ENCODE measurements at places on chromosomes 4 and X.

DNA sequence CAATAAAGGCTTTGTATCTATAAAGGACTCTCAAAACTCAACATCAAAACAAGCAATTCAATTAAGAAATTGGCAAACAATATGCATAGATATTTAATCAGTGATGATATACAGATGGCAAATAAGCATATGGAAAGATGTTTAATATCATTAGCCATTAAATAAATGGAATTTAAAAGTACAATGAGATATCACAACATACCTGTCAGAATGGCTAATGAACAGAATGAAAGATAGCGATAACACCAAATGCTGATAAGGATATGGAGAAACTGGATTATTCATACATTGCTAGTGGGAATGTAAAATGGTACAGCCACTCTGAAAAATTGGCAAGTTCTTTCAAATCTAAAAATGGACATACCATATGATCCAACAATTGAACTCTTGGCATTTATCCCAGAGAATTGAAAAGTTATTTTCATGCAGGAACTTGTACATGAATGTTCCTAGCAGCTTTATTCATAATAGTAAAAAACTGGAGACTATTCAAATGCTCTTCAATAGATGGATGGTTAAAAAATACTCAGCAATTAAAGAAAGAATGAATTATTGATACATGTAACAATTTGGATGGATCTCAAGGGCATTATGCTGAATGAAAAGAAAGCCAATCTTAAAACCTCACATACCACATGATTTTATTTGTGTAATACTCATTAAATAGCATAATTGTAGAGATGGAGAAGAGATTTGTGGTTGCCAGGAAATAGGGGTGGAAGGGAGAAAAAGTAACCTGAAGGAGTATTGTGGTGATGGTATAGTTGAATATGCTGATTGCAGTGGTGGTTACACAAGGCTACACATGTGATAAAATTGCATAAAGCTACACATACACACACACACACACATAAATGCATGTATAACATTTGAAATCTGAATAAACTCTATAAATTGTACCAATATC is 45.9 kb upstream of the ALG13 start:
- DNase-seq: no peak

GRCh38 chr4:156101571-156101970 is 147.9 kb upstream of the CTSO start:
- no peak for DNase-seq

GRCh38 chrX:118977424-118977823 is 3.0 kb downstream of the LONRF3 start:
- DNase-seq: no peak

DNA sequence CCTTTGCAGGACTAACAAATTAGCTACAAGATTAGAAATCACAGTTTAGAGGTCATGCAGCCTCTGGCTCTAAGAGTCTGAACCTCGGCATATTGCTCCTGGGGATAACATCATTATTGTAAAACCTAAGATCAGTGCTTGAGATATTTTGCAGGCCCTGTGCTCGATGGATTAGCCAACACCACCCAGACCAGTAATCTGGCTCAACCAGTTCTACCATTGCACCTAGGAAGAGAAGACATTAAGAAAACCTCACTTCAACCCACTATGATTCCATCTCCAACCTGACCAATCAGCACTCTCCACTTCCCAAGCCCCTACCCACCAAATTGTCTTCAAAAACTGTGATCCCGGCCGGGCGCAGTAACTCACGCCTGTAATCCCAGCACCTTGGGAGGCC is 43.6 kb downstream of the WFS1 start:
- no peak for DNase-seq

DNA sequence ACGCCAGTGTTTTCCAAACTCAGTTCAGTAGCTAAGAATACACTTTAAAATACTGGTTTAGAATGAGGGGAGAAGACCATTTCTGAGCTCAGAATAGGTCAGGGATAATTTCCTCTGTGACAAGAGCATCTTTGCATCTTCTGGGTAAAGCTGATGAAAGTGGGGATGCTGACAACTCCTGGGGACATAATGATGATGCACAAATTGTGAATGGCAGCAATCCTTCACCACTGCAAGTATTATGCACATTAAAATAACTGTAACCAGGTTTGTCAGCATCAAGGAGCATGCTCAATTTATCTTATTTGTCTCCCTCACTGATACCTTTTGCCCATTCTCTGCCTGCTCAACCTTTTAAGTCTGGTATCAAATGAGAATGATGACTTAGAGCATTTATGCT is 248.2 kb downstream of the EPHA5 start:
- no peak for DNase-seq

DNA sequence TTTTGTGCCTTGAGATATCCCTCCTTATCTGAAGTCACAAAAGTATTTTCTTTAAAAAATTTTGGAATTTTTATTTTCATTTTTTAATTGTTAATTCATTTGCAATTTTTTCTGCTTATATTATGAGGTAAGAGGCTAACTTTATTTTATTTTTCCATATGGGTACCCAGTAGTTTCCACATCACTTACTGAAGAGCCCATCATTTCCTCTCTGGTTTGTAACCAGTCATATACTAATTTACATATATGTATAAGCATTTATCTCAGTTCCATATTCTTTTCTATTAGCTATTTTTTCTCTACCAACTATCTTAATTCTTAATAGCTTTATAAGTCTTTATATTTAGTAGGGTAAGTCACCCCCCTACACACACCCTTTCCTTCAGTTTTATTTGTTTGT is 27.0 kb downstream of the MGARP start:
- no peak for DNase-seq

DNA sequence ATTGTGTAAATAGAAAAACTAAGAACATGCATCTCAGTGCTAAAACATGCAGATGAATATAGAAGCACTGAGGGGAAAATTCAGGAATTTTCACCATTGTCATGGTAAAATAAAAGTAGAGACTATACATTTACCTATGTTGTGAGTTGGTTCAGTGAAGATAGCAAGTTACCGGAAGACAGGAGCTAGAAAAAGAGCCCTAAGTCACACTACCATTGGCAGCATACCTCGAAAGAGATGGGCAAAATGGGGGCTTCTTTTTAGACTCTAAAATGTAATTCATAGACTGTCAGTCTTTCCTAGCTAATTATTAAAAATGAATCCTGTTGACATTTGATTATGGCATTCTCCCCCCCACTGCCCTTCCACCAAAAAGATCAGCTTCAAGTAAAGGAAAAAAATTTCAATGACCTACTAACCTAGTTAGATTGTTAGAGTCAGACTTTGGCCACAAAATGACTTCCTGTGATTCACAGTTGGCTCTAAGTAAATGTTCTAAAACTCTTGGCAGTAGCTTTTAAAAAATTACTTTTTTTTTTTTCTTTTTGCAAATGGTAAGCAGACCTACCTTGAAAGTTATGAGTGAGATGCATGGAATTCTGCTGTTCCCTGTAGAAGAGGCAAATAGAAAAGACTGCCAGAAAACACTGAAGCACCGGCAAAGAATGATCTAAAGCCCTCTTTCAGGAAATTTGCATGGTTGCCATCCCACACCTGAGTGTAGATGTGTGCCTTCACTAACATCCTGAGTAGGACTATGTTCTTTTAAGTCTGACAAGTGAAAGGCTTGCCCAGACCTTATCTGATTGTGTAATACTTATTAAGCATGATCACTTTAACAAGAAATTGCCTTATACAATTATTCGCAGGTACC is 26.4 kb upstream of the ARSJ start:
- DNase-seq: no peak

DNA sequence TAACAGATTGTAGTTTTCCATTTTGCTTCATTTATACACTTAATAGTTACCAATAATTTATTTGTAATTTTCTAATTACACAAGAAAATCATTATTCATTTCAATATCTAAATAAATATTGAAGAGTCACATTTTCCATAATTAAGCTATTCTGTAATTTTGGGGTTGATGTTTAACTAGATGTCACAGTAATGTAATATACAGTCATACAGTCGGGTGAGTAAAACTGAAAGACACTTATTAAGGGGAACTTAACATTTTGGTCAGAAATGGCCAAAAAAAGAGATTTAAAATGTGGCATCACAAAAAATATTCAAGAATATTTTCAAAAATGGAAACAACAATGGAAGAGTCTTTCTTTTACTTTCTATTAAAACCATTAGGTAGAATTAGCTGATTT is 1080.3 kb downstream of the ARAP2 start:
- no peak for DNase-seq

GRCh38 chr4:85837439-85837733 is 362.4 kb downstream of the ARHGAP24 start:
- no peak for DNase-seq

DNA sequence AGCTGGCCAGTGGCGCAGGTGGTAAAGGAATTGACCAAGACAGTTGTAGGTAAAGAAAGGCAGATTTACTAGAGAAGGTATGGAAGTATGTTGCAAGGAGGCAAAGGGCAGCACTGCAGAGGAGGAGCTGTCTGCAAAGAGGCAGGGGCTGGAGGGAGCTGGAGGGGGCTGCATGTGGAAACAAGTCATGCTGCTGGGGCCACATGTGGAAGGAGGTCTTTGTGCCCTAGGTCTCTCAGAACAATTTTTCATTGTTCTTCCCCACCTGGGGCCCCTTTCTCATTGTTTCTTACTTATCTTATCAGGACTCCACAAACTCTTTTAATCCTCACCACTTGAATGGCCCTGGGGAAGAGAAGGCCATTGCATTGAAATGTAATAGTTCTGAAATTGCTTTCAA is 144.8 kb upstream of the PLAC1 start:
- peak; percentile 47 for DNase-seq

- no peak for DNase-seq
These were observed 132.3 kb downstream of the HMX1 start for GRCh38 chr4:8739317-8739716.

DNA sequence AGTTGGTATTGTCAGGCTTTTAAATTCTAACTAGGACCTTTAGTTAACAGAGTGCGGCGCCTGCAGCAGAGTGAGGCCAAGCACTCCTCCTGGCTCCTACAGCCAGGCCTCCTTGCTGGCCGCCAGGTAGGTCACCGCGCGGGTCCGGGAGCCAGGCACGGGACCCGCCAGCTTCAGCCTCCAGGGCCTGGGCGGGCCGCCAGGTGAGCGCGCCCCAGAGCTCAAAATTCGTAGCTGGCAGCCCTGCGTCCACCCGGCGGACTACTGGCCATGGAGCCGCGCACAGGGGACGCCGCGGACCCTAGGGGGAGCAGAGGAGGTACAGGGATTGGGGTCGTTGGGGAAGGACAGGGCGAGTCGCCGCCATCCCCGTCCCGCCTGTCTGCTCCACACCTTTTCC is at the start of gene MAGIX:
TSS of gene MAGIX (plus strand) at position 139 of the 400 bp plus-strand sequence. CDS start at position 271, 132 bp downstream.
- DNase-seq: no peak

- no peak for DNase-seq
These were observed 21.8 kb upstream of the CTSO start for GRCh38 chr4:155975511-155975910.

DNA sequence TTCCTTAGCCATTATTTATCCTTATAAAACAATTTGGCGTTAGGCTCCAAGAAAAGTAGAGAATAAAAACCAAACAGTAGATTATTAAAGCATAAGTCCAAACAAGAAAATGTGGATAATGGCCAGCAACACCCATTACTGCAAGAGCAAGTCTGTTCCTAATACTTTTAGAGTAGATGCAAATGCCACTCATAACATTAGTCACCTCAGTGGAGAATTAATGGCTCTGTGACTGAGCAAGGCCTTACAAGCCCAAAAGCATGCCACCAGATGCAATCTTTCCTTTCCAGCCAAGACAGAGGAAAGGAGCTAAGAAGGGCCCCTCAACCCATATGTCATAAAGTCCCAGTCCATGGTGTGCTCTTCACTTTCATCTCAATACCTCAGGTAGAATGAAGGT is 373.8 kb downstream of the OPHN1 start:
- DNase-seq: no peak

GRCh38 chr4:2893772-2894171 is 50.1 kb downstream of the ADD1 start:
- no peak for DNase-seq

- DNase-seq: no peak
These were observed 85.5 kb upstream of the ATOH1 start for GRCh38 chr4:93743022-93743421.

- DNase-seq: no peak
These were observed 370.7 kb downstream of the GPAT3 start for GRCh38 chr4:83906561-83906960.

GRCh38 chr4:73922766-73923630 is 53.8 kb downstream of the CXCL1 start:
- peak; percentile 15 for DNase-seq

- DNase-seq: no peak
These were observed 747.2 kb downstream of the STPG2 start for GRCh38 chr4:97396097-97396496.

GRCh38 chr4:128512161-128512560 is 224.5 kb upstream of the PGRMC2 start:
- DNase-seq: no peak

GRCh38 chr4:150769248-150769647 is 187.3 kb downstream of the MAB21L2 start:
- peak; percentile 61 for DNase-seq

GRCh38 chr4:82473621-82474164 is 43.3 kb downstream of the ENOPH1 start:
- DNase-seq: no peak

- DNase-seq: no peak
These were observed 3.1 kb upstream of the MSX1 start for GRCh38 chr4:4856071-4857000.

- DNase-seq: no peak
These were observed 110.7 kb upstream of the GALNT7 start for GRCh38 chr4:173057901-173058300.

DNA sequence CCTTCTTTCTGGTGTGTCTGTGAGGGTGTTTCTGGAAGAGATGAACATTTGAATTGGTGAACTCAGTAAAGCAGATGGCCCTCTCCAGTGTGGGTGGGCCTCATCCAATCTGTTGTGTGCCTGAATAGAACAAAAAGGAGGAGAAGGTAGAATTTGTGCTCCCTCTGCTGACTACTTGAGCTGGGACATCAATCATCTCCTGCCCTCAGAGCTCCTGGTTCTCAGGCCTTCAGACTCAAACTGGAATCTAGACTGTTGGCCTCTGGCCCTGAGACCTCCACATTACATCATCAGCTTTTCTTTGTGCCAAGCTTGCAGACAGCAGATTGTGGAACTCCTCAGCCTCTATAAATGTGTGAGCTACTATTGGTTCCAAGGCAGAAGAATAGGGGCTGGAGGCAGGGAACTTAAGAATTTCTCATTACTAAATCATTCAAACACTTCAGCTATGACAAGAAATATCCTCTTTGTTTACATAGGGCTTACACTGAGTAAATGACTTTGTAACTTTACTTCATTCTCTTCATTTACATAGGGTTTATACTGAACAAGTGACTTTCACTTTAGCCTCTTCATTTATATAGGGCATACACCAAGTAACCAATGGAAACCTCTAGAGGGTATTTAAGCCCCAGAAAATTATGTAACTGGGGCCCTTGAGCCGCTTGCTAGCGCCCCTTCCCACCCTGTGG is 86.9 kb upstream of the NWD2 start:
- DNase-seq: no peak

DNA sequence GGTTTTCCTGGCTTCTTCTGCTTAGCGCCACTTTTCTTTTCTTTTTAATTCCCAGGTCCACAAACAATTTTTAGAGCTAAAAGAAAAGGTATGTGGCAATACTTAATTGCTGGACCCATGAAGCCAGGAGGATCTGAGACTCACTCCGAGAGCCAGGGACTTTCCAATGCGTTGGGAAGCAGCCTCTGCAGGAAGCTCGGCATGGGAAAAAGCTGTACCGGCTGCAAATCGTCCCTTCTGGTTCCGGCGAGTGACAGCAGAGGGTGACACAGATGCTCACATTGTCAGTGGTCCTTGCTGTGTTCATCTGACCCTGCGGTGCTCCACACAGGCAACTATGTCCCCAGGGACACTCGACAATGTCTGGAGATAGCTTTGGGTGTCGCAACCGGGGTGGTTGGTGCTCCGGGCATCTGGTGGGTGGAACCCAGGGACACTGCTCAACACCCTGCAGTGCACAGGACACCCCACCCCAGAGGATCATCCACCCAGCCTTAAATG is 164.0 kb downstream of the PRKX start:
- peak; percentile 5 for DNase-seq
